T-helper 17 cell (primary cell): ENCODE measurements at places on chromosomes 6 and 20. TPM values are rescaled to one million over a fixed set of nuclear protein-coding genes. Genes with fewer than 3 reads are reported as not detected.

DNA sequence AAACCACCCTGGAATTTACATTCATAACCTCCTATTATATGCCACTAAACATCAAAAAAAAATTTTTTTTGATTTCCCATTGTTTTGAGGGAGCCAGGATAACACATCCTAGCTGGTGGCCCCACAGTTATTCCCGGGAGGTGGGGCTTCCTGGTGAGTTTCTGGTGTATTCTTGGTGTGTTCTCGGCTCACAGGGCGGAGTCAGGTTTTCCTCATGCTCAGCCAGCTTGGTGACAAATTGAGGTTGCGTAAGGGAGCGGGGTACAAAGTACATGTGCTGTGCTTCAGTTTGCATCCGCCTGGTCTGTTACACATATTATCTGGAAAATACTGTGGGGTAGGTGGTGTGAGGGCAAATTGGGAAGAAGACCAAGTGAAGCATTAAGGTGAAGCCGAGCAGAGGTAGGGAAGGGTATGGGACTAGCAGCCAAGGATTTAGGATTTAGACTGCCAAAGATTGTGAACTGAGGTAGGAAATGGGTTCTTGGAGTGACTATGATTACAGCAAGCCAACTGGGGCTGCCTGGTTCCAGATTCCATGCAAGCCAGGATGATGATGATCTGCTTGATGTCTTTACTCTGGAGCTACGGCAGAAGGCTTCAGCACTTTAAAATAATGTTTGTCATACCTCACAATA is 46.2 kb upstream of the EEF1A1 start:
- no peak for DNase-seq

GRCh38 chr20:43408848-43409576 is 48.7 kb upstream of the SRSF6 start:
- DNase-seq: no peak

GRCh38 chr20:3804254-3804751 is 8.2 kb downstream of the CDC25B start:
- no peak for DNase-seq

GRCh38 chr6:6883011-6883410 is 224.8 kb upstream of the RREB1 start:
- DNase-seq: no peak

RBPJL gene
- not detected for total RNA-seq

TTBK1 gene
- 0.16 TPM for total RNA-seq
